ENCODE measurements at places on chromosomes 13 and 19. TPM values are rescaled to one million over a fixed set of nuclear protein-coding genes. Genes with fewer than 3 reads are reported as not detected.
A peak's percentile ranks its signal among the peaks of the same experiment; 100 is the strongest.

Gene LILRA5
- total RNA-seq, result 23.0 TPM

Gene ETV2
- total RNA-seq, result 0.74 TPM

Gene ZNF541
- 0.87 TPM for total RNA-seq

Gene SLC7A9
- total RNA-seq, result 0.29 TPM

Gene EBI3
- 5.8 TPM for total RNA-seq

Gene CRX
- total RNA-seq, result not detected

Gene GPR180
- 15.7 TPM for total RNA-seq

Gene KIR2DL3
- total RNA-seq, result not detected

Gene LSM7
- 49.6 TPM for total RNA-seq

Gene ZNF358
- 59.1 TPM for total RNA-seq

Gene WDR88
- not detected for total RNA-seq

Gene ANGPTL8
- 4.5 TPM for total RNA-seq

Gene UBE2M
- 69.4 TPM for total RNA-seq

DNA sequence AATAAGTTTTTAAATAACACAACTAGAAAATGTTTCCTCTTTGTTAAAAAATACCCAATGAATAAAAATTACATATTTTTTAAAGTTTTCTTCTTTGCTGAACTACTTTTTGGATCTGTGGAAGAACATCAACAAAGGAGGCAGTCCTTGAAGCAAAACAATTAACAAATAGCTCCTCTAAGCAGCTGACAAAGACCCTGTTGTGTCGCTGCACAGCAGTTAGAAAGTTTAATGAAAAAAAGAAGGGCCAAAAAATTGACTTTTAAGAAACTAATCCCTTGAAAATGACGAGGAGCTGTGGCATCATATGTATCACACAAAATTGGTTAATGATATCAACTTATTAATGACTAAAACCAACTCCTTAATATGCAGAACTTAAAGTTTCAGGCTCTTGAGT, 72.1 kb downstream of the SLITRK1 start:
- no peak for DNase-seq

- DNase-seq, result no peak
Measured at GRCh38 chr13:40058757-40059236, 403.3 kb downstream of the COG6 start.

DNA sequence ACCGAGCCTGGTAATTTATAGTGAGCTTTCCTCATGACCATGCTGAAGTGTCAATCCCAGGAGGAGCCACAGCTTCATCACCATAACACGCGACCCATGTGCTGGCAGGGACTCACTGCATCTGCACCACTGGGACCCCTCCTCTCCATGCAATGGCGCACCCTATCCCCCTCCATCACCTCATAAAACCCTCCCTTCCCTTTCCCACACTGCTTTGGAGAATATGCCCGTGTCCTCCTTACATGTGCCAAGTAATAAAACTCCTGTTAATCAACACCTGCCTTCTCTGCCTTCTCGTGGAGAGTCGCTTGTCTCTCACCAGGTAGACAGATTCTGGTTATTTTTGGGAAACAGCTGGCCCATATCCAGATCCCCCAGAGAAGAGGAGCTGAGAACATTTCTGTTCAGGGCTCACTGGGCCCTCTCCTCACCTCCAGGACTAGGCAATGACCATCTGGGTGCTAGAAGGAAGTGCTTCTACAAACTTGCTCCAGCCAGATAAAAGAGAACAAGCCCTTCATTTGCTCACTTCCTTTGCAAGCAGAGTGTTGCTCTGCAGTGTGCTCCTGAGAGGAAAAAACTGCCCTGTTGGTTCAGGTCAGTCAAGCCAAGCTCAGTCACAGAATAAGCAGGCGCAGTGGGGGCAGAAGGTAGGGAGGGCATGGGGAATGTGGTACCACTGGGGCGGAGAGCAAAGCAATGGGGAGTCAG, 894.3 kb downstream of the UQCRFS1 start:
- no peak for DNase-seq

- DNase-seq, result no peak
Measured at GRCh38 chr13:22141716-22142115, 470.8 kb downstream of the FGF9 start.

DNA sequence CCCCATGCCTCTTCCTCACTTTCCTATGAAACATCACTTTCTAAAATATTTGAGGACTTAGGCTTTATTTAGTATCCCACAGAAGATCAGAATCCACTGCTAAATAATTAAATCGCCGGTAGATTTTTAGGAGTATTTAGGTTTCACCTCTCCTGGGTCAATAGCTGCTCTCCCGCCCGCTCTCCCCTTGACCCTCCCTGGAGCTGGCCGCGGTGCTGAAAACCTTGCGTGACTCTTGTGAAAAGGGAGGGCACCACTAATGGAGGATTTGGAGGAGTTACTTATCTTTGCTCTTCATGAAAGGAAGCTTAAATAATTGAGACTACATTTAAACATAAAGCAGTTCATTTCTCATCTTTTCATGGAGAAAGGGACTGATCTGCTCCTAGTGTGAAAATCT, 14.1 kb downstream of the POU4F1 start:
- DNase-seq, result no peak

- DNase-seq, result no peak
Measured at GRCh38 chr19:21432590-21432989, 35.7 kb downstream of the ZNF493 start.

GRCh38 chr19:10891405-10892086, 20.2 kb downstream of the CARM1 start:
- no peak for DNase-seq

GRCh38 chr19:13083627-13084026, 19.0 kb downstream of the LYL1 start:
- no peak for DNase-seq

DNA sequence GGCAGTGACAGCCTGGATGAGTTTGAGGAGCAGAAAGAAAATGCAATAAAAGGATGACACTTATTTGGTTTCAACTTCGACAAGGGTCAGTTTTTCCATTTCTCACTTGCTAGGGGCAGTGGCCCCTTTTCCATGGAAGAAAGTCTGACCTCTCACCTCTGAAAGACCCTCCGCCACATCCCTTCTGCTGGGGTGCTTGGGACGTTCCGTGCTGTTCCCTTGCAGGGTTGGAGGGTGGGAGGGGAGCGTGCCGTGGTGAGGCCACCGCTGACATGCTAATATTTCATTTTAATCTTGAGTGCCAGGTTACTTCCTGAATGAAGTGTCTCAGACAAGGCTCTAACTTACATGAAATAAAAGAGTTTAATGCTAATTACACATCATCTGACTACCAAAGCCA, 5.2 kb upstream of the ZNF536 start:
- DNase-seq, result peak; percentile 53

DNA sequence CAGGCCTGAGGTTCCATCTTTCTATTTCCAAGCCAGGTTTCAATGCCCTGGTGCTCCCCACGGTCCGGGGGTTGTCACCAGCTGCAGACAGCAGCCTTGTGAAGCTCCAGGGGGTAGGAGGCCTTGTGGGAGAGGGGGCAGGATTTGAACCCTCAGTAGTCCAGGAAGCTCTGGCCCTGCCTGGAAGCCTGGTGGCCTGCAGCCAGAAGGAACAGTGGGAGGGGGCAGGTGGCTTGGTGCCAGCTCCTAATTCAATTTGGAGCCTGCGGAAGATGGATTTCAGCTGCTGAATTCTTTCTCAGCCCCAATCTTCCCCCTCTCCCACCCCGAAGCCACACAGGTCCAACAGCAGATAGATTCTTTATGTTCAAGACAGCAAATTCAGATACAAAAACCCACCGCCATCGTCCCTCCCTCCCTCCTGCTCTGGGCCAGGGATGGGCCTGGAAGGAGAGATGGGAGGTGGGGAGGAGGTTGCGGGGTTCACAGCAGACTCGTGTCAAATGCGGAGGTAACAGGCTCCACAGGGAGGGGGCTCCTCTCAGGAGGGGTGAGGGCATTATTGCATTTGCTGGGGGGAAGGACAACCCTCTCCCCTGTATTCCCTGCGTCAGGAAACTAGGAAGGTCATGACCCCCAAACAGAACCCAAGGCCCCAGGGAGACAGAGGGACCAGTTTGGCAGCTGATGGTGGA, 2.4 kb upstream of the PTGER1 start:
- no peak for DNase-seq

DNA sequence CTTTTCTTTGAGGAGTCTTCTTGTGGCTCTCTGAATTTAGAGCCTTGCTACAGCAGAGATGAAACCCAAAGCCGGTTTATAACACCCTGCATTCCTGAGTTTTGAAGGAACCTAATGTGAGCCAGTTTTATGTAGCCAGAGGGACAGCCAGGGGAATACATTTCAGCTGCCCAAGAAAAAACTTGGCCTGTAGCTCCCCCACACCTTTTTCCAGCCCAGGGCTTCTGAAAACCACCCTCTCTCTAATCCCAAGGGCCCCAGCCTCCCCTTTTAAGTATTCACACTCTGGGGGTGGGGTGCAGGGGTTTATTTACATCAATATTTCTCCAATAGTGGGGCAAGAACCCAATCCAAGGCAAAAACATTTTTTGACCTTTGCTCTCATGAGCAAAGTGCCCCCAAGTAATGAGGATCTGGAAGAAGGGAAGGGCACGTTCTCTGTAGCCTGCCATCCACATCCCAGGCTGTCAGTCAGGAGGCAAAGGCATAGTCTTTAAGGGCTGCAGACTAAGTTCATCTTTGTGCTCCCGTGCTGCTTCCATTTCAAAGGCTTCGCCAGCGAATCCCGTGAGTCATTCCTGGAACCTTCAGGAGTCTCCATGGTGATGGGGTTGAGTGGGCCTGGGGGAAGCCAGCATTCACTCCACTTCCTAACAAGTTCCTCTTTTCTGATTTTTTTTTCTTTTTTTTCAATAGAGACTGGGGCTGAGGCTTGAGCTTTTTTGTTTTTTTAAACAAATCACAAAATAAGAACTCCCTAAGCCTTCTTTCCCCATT, 33.2 kb upstream of the MEDAG start:
- DNase-seq, result no peak

GRCh38 chr13:50636007-50636704, 207.3 kb downstream of the DLEU7 start:
- DNase-seq, result no peak

DNA sequence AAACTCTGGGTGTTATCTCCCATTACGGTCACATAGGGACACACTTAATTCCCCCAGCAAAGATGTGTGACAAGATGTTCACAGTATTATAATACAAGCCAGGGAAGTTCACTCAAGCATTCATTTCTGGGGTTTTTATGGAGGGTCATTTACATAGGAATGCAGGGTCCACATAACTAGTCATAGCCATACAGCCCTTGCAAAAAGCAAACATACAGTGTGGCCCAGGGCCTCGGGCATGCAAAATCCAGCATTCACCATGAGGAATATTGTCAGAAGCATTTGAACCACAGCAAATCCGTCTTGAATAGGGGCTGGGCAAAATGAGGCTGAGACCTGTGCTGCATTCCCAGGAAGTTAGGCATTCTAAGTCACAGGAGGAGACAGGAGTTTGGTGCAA, 13.0 kb upstream of the ZNF460 start:
- no peak for DNase-seq

- DNase-seq, result no peak
Measured at GRCh38 chr19:39502640-39503417, 4.1 kb downstream of the DLL3 start.

DNA sequence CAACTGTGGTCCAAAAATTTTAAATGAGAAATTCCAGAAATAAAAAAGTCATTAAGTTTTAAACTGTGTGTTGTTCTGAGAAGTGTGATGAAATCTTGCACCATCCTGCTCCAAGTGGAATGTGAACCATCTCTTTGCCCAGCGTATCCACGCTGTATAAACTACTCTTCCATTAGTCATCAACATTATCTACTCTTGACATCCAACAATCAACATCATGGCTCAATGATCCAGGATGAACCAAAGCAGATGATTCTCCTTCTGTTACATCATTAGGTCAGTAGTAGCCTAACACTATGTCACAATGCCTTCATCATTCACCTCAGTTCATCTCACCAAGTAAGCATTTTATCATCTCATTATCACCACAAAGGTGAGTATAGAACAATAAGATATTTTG, 55.3 kb downstream of the SUCLA2 start:
- no peak for DNase-seq

DNA sequence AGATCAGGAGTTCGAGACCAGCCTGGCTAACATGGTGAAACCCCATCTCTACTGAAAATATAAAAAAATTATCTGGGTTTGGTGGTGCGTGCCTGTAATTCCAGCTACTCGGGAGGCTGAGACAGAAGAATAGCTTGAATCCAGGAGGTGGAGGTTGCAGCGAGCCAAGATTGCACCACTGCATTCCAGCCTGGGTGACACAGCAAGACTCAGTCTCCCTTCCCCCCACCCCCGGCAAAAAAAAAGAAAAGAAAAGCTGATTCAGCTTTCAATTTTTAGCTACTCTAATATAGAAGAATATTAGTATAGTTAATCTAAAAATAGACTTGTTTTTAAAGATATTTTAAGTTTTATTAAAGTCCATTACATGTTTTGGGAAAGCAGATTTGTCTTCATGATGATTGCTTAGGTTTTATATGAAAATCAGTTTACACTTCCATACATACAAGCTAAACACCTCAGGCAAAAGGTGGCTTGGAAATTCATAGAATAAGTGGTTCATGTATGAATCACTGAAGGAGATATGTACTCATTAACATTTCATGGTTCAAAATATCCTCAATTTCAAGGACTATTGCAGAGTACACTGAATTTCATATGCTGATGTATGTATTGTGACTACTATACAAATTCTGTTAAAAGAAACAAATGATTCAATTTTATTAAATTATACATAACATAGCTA, 165.2 kb downstream of the TDRD3 start:
- no peak for DNase-seq

- DNase-seq, result no peak
Measured at GRCh38 chr19:45765702-45766295, 3.3 kb downstream of the SIX5 start.

- DNase-seq, result no peak
Measured at GRCh38 chr19:28948566-28948965, 264.4 kb downstream of the UQCRFS1 start.

DNA sequence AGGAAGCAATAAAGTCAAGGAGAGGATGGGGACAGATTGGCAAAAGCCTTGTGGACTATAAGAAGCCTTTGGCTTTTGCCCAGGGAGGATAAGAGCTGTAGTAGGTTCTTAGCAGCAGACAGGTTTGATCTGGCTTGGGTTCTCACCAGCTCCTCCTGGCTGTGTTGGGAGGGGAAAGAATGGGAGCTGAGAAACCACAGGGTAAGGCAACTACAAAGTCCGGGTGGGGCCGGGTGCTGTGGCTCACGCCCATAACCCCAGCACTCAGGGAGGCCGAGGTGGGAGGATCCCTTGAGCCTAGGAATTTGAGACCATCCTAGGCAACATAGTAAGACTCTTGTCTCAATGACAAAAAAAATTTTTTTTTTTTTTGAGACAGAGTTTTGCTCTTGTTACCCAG, 20.6 kb downstream of the NECTIN2 start:
- DNase-seq, result no peak

DNA sequence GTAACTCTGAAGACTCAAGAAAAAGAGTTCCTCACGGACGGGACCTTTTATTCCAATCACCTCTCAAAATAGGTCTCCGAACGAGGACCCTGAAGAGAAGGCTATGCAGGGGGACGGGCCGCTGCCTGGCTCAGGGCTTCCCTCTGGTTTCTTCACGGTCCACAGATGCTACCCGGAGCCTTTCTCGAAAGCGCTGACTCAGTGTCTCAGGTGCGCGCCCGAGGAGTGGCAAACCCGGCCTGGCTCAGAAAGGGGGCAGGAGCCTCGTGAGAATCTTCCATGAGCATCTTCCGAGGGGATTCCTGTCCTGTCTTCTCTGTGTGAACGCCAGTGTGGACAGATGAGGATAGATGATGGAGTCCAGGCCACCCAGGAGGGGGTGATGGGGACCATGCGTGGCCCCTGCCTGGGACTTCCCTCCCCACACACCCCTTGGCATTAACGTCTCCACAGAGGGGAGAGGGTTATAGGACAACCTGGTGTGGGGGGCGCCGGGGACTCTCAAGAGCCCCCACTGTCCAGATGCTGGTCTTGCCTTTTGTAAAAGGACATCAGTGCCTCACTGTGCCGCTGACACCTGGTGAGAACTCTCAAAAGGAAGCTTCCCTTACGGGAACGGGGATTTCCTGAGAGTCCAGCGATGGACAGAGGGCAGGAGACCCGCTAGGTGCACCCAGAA, 16.5 kb downstream of the LSM4 start:
- no peak for DNase-seq
